Activated CD8-positive, alpha-beta memory T cell treated with anti-CD3 and anti-CD28 coated beads, Interleukin-2, amount 10 ng/mL, durations not matched to agents 7 days and 5 days (primary cell): ENCODE measurements at places on chromosomes 7 and 10. TPM values are rescaled to one million over a fixed set of nuclear protein-coding genes. Genes with fewer than 3 reads are reported as not detected.
A peak's percentile ranks its signal among the peaks of the same experiment; 100 is the strongest.

The BTBD16 gene
- not detected for total RNA-seq

GRCh38 chr10:98224509-98224908, 43.5 kb downstream of the LOXL4 start:
- DNase-seq = no peak

- DNase-seq = no peak
Observed at GRCh38 chr10:22740180-22740579, 25.8 kb upstream of the PIP4K2A start.

GRCh38 chr7:121761399-121761798, 111.6 kb upstream of the PTPRZ1 start:
- DNase-seq = no peak

The MMD2 gene
- total RNA-seq = not detected

- DNase-seq = no peak
Observed at GRCh38 chr7:28533731-28534531, 121.6 kb downstream of the CREB5 start.

GRCh38 chr7:118214051-118214832, 10.3 kb upstream of the ANKRD7 start:
- peak; percentile 88 for DNase-seq

DNA sequence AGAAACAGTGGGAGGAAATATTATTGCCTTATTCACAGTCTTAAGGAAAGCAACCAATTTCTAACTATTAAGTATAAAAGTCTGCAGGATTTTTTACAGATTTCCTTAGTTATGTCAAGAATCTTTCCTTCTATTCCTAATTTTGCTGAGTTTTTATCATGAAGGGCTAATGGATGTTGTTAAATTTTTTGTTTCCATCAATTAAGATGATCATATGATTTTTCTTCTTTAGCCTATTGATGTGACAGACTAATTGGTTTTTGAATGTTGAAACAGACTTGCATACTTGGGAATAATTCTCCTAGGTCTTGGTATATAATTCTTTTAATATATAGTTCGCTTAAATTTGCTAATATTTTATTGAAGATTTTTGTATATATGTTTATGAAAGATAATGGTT, 569.1 kb upstream of the KCND2 start:
- DNase-seq = no peak

DNA sequence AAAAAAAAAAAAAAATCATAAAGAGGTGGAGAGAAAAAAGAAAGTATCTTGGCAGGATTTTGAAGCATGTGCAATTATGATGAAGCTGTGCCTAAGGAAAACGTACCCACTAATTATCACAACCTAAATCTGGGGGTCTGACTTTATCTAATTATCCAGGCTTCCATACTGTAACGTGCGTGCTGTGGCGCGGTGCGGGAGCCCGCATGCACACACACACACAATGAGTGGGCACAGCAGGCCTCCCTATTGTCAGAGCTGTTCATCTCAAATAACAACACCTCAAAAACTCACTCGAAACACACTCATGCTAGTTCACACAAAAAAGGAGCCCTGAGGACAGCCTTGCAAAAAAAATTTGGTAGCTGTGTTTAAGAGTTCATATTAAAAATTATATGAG, 31.9 kb downstream of the BEND7 start:
- DNase-seq = no peak

The SMKR1 gene
- 5.3 TPM for total RNA-seq

The LIPJ gene
- total RNA-seq = not detected

DNA sequence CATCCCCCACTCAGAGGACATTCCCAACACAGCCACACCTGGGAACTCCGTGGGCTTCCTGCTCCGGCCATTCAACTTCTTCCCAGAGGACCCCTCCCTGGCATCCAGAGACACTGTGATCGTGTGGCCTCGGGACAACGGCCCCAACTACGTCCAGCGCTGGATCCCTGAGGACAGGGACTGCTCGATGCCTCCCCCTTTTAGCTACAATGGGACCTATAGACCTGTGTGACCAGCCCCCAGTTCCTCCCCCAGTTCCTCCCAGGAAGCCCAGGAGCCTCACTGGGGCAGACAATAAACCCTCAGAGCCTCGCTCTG, 8.6 kb downstream of the AOC1 start:
- peak; percentile 27 for DNase-seq

- DNase-seq = no peak
Observed at GRCh38 chr7:54833001-54833467, 74.0 kb upstream of the SEC61G start.

GRCh38 chr10:108848046-108848445, 1075.3 kb downstream of the XPNPEP1 start:
- no peak for DNase-seq

The UTF1 gene
- total RNA-seq = not detected

The AMZ1 gene
- total RNA-seq = 0.29 TPM

DNA sequence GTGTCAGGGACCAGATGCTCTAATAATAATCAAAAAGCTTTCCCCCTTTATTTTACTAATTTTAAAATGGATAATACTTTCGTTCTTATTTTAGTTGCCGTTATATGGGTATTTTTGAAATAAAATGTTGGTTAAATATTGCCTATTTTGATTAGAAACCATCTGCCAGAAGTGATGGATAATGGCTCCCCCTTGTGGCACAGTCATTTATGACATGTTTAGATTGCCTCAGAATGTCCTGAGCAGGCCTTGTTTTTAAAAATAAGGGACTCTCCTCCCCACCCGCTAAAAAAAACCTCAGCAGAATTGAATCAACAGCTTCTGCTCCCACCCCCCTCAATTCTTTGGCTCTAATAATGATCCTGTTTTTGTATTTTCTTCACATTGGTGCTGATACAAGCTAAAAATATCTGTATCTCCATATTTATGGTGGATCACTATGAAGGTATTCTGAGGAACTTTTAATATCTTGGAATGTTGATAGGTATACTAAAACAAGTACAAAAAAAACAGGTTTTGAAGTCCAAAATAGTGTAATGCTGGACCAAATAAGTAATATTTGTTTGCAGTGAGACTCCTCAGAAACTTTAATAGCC, 38.8 kb downstream of the TMEM60 start:
- peak; percentile 74 for DNase-seq

DNA sequence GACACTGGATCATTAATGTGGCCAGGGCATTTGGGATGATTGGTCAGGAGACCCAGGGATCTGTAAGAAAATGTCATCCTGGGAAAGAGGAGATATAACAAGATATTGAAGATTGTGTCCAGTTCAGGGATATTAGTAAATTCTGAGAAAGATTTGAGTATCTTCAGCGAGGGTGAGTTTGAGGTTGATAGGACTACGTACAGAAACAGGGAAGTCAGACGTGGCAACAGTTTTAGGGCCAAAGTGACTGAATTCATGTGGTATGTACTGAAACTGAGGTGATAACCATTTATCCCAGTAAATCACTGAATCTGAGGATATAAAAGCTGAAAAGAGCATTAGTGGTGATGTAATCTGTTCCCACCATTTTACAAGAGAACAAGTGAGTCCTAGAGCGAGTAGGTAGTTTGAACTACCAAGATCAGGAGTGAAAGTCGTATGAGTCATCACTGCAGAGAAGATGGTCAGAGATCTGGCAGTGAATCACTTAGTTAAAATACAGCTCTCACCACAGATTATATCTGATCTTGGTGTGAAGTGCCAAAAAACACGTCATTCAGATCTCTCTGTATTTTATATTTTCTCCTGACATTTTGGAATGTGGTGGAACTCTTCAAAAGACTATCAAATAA, 220.5 kb downstream of the CDK14 start:
- no peak for DNase-seq

- no peak for DNase-seq
Observed at GRCh38 chr7:131105294-131105798, 222.3 kb upstream of the MKLN1 start.

The C10orf105 gene
- total RNA-seq = 0.26 TPM

DNA sequence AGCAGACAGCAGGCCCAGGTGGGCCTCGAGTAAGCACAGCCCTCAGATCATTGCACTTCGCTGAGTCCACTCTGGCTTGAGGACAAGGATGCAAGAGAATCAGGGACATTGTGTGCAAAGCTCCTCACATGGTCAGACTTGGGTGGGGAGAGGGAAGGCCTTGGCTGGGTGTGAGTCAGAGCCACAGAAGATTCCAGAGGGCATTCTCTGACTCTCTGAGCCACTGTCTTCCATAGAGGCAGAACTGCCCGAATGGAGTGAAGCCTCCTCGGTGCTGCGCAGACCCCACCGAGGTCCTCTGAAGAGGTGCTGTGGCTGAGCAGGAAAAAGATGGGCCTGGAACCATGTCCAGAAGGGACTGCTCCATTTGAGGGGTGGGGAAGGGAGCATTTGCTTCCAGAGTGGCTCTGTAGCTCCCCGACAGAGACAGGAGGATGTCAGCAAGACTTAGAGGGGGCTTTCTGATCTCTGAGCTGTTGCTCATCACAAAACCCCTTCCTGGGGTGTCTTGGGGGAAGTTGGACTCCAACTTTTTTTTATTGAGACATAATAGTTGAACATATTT, 120.8 kb downstream of the PTPN20 start:
- no peak for DNase-seq

- no peak for DNase-seq
Observed at GRCh38 chr10:58755677-58756076, 243.0 kb downstream of the BICC1 start.

- DNase-seq = no peak
Observed at GRCh38 chr10:129936923-129937300, 27.2 kb downstream of the EBF3 start.

The ZNF680 gene
- total RNA-seq = 11.9 TPM

GRCh38 chr10:88106366-88106765, 242.9 kb downstream of the PTEN start:
- no peak for DNase-seq

The TCERG1L gene
- total RNA-seq = 0.20 TPM

- DNase-seq = no peak
Observed at GRCh38 chr10:70328967-70329366, 45.2 kb upstream of the NPFFR1 start.

DNA sequence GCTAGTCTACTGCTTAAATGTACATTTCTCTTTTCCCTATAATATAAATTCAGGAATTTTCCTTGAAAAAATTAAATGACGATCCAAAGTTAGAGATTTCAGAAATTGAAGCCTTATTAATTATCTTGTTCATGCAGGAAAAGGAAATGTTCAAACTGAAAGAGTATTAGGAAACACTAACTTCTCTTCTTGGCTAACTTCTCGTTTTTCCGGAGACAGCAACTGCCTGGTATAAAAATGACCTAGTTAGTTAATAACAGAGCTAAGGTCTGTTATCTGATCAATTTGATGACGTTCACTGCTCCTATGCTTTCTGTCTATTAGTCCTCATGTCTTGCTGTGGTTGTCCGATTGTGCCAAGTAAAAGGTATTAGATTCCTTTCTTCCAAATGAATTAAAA, 212.5 kb downstream of the DGKB start:
- no peak for DNase-seq

The RHOBTB1 gene
- 0.07 TPM for total RNA-seq

The CYP3A5 gene
- total RNA-seq = not detected

DNA sequence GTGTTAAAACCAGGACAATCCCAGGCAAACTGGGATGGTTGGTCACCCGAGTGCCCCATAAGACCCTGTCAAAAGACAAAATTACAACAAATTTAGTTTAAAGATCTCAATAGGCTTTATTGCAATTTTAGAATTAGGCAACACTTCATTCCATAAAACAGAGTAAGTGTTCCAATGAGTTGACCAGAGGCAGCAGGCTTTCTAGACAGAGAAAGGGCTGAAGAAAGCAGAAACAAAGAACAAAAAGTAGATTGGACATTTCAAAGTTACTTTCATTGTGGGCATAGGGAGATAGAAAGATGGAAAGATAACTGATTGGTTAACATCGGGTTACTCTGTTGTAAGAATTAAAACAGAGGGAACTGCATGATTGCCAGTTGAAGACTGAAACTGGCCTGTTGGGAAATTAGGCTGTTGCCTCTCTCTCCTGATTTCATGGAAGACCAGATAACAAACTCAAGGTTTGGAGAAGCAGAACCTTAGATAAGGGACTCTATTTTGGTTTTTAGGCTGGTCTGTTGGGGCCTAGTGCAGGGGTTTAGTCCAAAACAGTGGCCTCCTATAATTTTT, 36.3 kb downstream of the ENTPD1 start:
- DNase-seq = no peak

The ZNF273 gene
- total RNA-seq = 8.4 TPM

DNA sequence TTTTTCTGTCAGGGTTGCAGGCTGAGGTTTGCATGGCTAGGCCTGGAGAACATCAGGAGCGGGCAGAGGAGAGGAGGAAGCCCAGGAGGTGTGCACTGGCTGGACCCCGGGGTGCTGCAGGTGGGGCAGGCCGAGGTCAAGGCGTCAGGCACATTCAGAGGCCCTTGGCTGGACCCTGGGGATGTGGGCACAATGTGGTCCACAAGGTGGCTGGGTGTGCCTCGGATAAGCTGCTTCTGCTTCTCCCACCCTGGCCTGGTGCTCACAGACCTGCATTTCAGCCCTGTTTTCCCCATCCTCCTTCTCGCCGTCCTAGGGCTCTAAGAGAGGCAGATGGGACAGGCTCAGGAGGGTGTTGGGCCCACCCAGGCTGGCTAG, 108.2 kb downstream of the ADCY1 start:
- DNase-seq = peak; percentile 19

GRCh38 chr10:2081501-2081900, 344.2 kb upstream of the ADARB2 start:
- DNase-seq = no peak

DNA sequence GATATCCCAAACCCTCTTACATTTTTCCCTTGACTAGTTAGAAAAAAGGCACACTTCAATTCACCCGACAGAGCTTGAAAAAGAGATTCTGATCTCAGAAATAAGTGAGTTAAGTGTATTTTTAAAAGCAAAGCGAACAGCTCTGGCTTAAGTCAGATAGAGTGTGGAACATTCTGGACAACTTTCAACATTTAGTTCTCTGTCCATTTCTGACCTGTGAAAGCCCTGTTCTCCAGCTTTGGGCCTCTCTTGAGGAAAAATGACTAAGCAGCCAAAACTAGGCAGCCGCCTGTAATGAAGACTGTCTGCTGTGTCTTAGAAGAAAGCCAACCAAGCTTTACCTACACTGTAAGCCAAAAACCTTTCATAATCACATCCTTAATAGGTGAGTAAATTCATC, 50.5 kb downstream of the CDK6 start:
- no peak for DNase-seq

GRCh38 chr10:78804411-78805032, 264.2 kb upstream of the ZMIZ1 start:
- DNase-seq = no peak

DNA sequence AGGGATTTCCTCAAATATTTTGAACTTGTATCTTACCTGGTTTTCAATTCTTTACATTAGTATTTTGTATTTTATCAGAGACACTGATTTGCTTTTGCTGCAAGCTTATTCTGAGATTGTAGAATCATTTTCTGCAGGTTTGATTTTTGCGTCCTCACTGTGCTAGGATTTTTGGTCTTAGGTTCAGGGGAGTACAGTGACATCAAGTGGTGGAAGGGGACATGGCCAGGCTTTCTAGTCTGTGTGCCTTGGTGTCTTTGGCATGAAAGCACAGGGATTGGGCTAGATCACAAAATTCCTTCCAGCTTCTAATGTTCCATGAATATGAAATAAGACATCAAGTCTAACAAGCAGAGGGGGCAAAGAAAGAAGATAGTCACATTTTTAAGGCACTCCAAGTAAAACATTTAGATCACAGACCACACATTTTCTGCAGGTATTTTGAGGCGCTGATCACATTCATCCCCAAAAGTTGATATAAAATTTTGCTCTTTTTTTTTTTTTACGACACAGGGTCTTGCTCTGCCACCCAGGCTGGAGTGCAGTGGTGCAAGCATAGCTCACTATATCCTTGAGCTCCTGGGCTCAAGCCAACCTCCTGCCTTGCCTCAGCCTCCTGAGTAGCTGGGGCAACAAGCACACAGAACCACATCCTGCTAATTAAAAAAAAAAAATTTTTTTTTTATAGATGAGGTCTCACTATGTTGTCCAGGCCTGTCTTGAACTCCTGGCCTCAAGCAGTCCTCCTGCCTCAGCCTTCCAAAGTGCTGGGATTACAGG, 124.4 kb downstream of the PON1 start:
- DNase-seq = no peak
